ENCODE measurements at places on chromosomes 1 and 21.

GRCh38 chr1:232548691-232549090, 81.2 kb downstream of the SIPA1L2 start:
- no peak for DNase-seq

GRCh38 chr1:3978990-3979325, 78.9 kb upstream of the C1orf174 start:
- no peak for DNase-seq

DNA sequence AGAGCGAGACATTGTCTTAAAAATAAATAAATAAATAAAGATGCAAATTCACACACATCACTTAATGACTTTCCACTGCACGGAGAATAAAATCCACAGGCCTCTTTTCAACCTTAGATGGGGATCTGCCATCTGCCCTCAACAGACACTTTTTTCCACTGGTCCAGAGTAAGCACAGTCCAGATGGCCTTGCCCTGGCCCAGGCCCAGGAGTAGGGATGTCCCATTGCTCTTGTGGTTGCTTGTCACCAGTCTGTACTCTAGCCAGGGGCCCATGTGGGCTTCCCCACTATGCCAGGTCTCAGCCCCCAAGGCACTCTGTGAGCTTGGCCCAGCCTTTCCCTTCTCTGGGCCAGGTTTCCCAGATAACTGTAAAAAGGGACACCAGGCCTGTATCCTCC, 17.4 kb downstream of the PLOD1 start:
- DNase-seq: no peak

DNA sequence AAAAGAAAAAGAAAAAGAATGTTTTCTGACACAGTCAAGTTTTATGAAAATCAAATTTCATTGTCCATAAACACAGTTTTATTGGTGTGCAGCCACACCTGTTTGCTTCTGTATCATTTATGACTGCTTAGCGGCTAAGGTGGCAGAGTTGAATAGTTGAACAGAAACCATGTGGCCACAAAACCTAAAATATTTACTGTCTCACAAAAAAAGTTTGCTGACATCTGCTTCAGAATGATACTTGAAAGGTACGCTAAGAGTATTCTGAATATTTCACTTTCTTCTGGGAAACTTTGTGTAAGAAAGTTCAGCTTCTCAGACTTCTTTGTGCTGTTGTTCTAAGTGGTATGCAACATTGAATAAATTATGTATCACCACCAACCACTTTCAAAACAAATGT, 6.2 kb downstream of the KCNK1 start:
- DNase-seq: no peak

- DNase-seq: no peak
These were observed 3.1 kb upstream of the PGBD5 start for GRCh38 chr1:230429067-230429735.

DNA sequence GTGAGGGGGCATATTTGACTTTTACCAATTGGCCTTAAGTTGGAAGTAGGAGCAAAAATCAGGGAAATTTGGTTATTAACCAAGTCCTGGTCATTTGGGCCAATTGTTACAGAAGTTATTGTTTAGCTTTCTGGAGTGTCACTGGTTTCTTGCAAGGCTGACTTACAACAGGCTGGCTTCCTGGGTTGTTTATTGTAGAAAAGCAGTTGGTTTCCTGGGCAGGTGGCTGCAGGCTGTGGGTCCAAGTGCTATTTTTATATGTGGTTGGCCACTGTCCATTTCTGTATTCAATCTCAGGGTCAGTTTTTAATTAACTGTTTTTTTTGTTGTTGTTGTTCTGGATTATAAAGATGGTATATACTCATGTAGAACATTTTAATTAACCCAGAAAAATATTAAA, 174.1 kb downstream of the KCNJ6 start:
- no peak for DNase-seq

GRCh38 chr1:198841477-198841876, 202.6 kb downstream of the PTPRC start:
- no peak for DNase-seq

DNA sequence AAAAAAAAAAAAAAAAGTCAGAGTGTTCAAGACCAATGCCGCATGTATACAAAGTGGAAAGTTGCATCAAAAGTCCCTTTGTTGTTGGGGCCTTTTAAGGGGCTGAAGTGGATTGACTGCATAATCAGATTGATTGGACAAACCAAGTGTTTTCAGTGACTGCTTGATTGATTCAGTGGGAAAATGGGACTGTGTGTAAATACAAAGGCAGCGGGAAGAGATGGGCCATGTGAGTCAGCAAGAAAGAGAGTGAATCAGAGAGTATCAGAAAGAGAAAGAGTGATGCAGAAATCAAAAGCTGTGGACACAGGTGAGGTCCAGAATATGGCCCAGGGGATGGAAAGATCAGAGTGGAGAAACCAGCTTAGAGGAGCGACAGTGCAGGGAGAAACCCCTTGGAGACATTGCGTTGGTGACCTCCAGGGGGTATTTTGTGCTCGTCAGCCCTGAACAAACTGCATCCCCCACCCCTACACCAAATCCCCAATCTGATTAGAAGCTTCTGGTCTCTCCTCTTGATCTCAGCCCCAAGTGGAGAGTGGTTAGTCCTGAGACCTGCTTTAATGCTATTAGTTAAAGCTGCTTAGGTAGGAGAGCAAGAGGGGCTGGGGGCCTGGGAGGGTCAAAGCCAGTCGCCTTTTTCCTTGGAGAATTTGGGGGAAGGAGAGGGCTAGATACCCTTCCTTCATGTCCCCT, 5.1 kb upstream of the ETV3L start:
- DNase-seq: no peak

- DNase-seq: no peak
These were observed 1411.7 kb upstream of the B3GALT2 start for GRCh38 chr1:194598098-194598497.

- DNase-seq: no peak
These were observed 62.5 kb upstream of the ARHGAP29 start for GRCh38 chr1:94299627-94300553.

GRCh38 chr1:189206617-189207016, 1271.0 kb downstream of the BRINP3 start:
- no peak for DNase-seq

GRCh38 chr21:41817228-41817627, 50.4 kb upstream of the RIPK4 start:
- DNase-seq: peak; percentile 26

- DNase-seq: no peak
These were observed 124.5 kb downstream of the IGSF21 start for GRCh38 chr1:18232052-18232451.

GRCh38 chr1:30038134-30039025, 685.0 kb downstream of the MATN1 start:
- DNase-seq: no peak

DNA sequence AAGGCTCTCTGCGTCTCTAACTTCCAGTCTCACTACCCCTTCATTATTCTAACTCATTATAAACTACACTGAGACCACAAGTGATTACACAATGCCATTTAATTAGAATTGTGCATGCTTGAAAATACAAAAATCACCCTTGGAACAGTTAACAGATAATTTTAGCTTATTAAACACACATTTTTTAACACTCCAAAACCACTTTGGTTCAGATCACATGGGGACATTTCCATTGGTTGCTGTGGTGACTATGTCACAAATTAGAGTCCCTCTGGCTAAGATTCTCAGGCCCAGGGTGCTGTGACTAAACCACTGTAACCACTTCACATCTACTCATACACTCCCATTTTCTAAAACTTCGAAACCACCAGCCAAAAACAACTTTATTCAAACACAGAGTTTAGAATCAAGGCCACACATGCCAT, 43.0 kb downstream of the JAK1 start:
- no peak for DNase-seq

- no peak for DNase-seq
These were observed 65.4 kb upstream of the CR2 start for GRCh38 chr1:207388721-207389120.

GRCh38 chr1:180966312-180966711, 53.6 kb downstream of the KIAA1614 start:
- no peak for DNase-seq

GRCh38 chr1:66335859-66336640, 197.9 kb upstream of the SGIP1 start:
- DNase-seq: no peak

DNA sequence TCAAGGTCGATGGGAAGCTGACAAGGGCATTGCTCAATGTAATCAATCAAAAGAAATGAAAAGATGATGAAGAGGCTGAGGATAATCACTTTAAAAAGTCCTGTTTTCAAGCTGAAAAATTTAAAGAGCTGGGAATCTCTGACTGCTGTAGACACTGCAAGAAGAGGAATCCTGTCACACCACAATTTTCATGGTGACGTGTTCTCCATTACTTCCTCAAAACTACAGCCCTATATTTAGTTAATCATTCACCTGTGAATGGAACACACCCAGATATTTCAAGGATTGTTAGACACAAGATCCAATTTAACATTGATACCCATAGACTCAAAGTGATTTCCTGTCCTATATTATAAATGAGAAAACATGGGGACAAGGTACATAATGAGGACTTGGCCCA, 1048.3 kb downstream of the AMY1C start:
- no peak for DNase-seq

- DNase-seq: no peak
These were observed 119.1 kb downstream of the USP25 start for GRCh38 chr21:15848634-15849560.

GRCh38 chr1:78136680-78137079, 90.9 kb downstream of the GIPC2 start:
- no peak for DNase-seq

GRCh38 chr1:186849826-186850225, 21.1 kb downstream of the PLA2G4A start:
- DNase-seq: no peak

- DNase-seq: peak; percentile 26
These were observed 67.9 kb downstream of the PHACTR4 start for GRCh38 chr1:28437264-28437923.

- DNase-seq: no peak
These were observed 969 bp upstream of the ALDH4A1 start for GRCh38 chr1:18903291-18903756.

- DNase-seq: no peak
These were observed 144.1 kb upstream of the ERRFI1 start for GRCh38 chr1:8170059-8170835.
